ENCODE measurements at places on chromosomes 6 and 20.

DNA sequence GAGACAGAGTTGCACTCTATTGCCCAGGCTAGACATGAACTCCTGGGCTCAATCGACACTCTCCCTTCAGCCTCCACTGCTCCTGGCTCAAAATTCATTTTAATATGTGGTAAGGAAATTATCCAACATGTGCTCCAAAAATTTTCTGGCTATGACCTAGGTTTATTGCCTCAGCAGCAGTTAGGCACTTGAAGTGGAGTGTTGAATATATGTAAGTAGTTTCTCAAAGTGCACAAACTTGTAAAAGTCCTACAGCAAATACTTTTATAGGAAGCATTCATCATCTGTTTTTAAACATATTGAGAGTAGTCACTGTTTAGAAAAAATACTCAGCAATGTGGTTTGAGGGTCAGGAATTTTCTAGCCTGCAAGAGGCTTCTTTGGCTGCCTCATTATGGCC lies 13.2 kb downstream of the FILIP1 start:
- H3K4me3 ChIP-seq: no peak overlapping the region
- H3K4me1 ChIP-seq: no peaks in the 10 kb centered on the region
- DNase-seq: no peak
- peaks cover 6% of the 10 kb centered on the region for H3K27me3 ChIP-seq
- H3K27ac ChIP-seq: no peak overlapping the region

GRCh38 chr6:119205911-119206618 lies 127.6 kb upstream of the FAM184A start:
- no peak for DNase-seq
- peaks cover 15% of the 10 kb centered on the region for H3K36me3 ChIP-seq
- H3K4me3 ChIP-seq: no peak overlapping the region
- no peaks in the 10 kb centered on the region for H3K4me1 ChIP-seq
- H3K27ac ChIP-seq: no peak overlapping the region

GRCh38 chr6:34143196-34143883 lies 2.5 kb downstream of the GRM4 start:
- H3K36me3 ChIP-seq: no peaks in the 10 kb centered on the region
- no peak for DNase-seq
- peaks cover 38% of the 10 kb centered on the region for H3K4me1 ChIP-seq
- peak overlapping the region; percentile 38 for H3K4me3 ChIP-seq
- H3K27me3 ChIP-seq: peaks cover 71% of the 10 kb centered on the region

- no peak overlapping the region for H3K4me3 ChIP-seq
- H3K36me3 ChIP-seq: no peaks in the 10 kb centered on the region
- no peak for DNase-seq
- no peak overlapping the region for H3K27ac ChIP-seq
- H3K27me3 ChIP-seq: no peaks in the 10 kb centered on the region
Measured at GRCh38 chr20:5829241-5829809, 79.1 kb downstream of the SHLD1 start.

DNA sequence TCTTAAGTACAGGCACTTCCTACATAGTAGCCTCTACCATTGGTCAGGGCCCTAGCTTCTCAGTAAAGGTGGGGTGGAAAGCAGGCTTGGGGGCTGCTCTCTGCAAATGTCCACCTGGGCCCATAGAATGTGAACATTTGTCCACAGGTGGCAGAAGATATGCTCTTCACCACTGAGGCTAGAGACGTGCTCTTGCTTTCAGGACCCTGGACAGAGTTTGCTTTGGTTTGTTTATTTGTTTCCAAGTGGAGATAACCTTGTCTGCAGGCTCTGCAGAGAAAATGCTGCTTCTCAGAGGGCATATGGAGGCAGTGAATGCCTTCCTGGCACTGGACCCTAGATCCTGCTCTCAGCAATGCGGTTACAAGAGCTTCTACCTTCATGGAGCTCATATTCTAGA lies 129.0 kb downstream of the F13A1 start:
- no peaks in the 10 kb centered on the region for H3K4me1 ChIP-seq
- DNase-seq: no peak
- H3K36me3 ChIP-seq: no peaks in the 10 kb centered on the region
- H3K4me3 ChIP-seq: no peak overlapping the region
- H3K27ac ChIP-seq: no peak overlapping the region

GRCh38 chr6:155143029-155143577 lies 120.7 kb upstream of the CLDN20 start:
- no peaks in the 10 kb centered on the region for H3K27me3 ChIP-seq
- DNase-seq: no peak
- H3K4me3 ChIP-seq: peak overlapping the region; percentile 13
- H3K4me1 ChIP-seq: peaks cover 13% of the 10 kb centered on the region
- H3K27ac ChIP-seq: no peak overlapping the region

DNA sequence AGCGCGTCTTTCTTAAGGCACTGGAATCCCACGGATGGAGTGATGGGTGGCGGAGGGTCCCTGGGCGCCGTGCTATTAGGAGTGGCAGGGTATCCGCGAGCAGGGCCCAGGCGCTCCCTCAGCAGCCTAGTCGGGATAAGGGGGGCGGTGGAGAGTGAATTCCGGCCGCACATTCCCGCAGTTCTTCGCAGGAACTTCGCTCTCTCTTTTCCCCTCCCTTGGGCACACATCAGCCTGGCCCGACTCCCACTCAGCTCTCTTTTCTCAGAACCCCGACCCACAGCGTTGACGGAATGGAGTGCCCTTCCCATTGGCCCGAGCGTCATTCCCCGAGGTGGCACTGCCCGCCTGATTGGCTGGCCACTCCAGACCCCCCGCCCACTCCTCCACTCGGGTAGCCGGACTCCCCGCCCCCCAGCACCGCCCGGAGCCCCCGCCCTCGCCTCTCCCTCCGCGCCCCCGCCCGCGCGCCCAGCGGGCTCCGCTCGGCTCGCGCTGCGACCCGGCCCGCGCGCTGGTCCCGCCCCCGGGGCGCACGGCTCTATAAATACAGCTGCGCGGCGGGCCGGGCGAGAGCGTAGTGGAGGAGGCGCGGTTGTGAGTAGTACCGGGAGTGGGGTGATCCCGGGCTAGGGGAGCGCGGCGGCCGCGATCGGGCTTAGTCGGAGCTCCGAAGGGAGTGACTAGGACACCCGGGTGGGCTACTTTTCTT lies at the start of gene ID4:
TSS of gene ID4 (plus strand) at position 572 of the 712 bp plus-strand sequence. CDS start 385 bp downstream, outside the sequence.
- H3K36me3 ChIP-seq: no peaks in the 10 kb centered on the region
- H3K27me3 ChIP-seq: peaks cover 30% of the 10 kb centered on the region
- H3K27ac ChIP-seq: no peak within 1 kb of the TSS
- DNase-seq: no peak
- H3K4me3 ChIP-seq: no peak within 1 kb of the TSS

DNA sequence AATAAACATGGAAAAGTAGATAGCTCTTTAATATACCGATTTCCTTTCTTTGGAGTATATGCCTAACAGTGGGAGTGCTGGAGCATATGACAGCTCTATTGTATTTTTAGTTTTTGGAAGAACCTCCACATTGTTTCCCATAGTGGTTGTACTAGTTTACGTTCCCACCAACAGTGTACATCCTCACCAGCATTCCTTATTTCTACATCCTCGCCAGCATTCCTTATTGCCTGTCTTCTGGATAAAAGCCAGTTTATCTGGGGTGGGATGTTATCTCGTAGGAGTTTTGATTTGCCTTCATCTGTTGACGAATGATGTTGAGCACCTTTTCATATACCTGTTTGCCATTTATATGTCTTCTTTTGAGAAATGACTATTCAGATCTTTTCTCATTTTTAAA lies 2.6 kb downstream of the MICA start:
- H3K27me3 ChIP-seq: no peaks in the 10 kb centered on the region
- H3K27ac ChIP-seq: no peak overlapping the region
- H3K36me3 ChIP-seq: peaks cover 7% of the 10 kb centered on the region
- H3K4me3 ChIP-seq: no peak overlapping the region
- DNase-seq: no peak

- H3K4me3 ChIP-seq: no peak overlapping the region
- H3K27me3 ChIP-seq: no peaks in the 10 kb centered on the region
- H3K27ac ChIP-seq: no peak overlapping the region
- no peaks in the 10 kb centered on the region for H3K36me3 ChIP-seq
- no peak for DNase-seq
Measured at GRCh38 chr6:47687432-47687831, 10.9 kb upstream of the ADGRF4 start.

- no peak for DNase-seq
- H3K27ac ChIP-seq: no peak overlapping the region
- H3K4me3 ChIP-seq: no peak overlapping the region
- no peaks in the 10 kb centered on the region for H3K27me3 ChIP-seq
Measured at GRCh38 chr20:37356961-37357371, 11.0 kb downstream of the SRC start.

DNA sequence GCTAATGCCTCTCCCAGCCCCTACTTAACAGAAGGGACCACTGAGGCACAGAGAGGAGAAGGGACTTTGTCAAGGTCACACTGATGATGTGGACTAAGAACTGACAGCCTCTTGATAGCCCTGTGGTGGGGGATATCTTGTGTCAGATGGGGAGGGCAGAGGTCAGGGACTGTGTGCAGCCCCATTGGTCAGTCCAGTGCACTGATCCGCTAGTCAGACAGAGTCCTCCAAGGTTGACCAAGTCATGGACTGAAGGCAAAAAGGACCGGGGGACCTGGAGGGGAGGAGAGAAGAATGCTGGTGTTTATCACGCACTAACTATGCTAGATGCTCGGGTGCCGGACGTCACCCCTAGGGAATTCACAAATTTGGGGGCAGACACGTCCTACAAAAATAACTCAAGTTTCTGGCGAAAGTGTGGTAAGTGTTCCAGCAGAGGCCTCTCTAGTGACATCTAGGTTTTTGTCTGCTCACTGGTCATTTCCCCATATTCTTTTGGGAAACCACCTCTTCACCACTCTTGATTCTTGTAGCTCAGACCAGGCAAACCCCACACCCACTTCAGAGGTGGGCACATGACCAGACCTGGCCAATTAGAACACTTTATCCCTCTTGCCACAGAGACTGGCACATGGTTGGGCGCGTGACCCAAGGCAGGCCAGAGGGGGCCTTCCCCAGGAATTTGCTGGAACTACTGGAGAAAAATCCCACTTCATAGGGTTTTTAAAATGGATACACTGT lies 21.0 kb downstream of the TCF15 start:
- H3K4me3 ChIP-seq: no peak overlapping the region
- no peak overlapping the region for H3K27ac ChIP-seq
- no peaks in the 10 kb centered on the region for H3K36me3 ChIP-seq
- H3K4me1 ChIP-seq: no peaks in the 10 kb centered on the region
- no peaks in the 10 kb centered on the region for H3K27me3 ChIP-seq

- no peak overlapping the region for H3K27ac ChIP-seq
- H3K4me3 ChIP-seq: no peak overlapping the region
- DNase-seq: no peak
- H3K27me3 ChIP-seq: peaks cover 14% of the 10 kb centered on the region
- H3K4me1 ChIP-seq: peaks cover 31% of the 10 kb centered on the region
Measured at GRCh38 chr6:26598267-26598666, 1.5 kb downstream of the ABT1 start.

DNA sequence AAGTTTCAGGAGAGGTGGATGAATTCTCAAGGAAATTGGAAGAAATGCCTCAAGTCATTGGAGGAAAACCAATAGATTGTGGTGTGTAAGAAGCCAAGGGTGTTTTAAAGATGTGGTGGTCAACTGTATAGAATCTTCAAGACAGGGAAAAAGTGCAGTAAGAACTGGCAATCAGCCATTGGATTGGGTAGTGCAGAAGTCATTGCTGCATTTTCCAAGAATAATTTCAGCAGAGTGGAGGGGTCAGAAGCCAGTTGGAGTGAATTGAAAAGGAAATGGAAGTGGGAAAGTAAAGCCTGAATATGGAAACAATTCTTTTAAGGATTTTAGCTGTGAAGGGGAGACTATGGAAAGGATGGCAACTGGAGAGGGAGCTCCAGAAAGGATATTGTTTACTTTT lies 128.2 kb upstream of the TMEM170B start:
- no peak overlapping the region for H3K27ac ChIP-seq
- H3K27me3 ChIP-seq: no peaks in the 10 kb centered on the region
- H3K4me1 ChIP-seq: peaks cover 9% of the 10 kb centered on the region
- no peak overlapping the region for H3K4me3 ChIP-seq
- no peaks in the 10 kb centered on the region for H3K36me3 ChIP-seq

DNA sequence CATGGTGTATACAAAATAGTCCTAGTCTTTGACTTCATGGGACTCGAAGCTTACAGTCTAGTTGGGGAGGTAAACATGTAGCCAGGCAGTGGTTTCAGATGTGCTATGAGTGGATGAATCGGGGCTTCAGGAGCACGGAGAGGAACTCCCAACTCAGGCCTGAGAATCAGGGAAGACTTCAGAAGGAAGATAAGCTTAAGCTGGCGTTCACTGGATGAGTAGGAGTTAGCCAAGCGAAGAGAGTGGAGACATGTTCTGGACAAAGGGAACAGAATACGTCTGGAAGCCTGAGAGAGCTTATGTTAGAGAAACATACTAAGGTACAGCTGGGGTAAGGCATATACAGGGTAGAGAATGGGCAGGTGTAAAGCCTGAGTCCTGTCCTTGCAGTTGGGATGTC lies 8.8 kb downstream of the CARMIL1 start:
- H3K4me3 ChIP-seq: no peak overlapping the region
- no peak for DNase-seq
- no peaks in the 10 kb centered on the region for H3K36me3 ChIP-seq
- no peak overlapping the region for H3K27ac ChIP-seq

GRCh38 chr20:25437153-25437581 lies 29.7 kb downstream of the GINS1 start:
- DNase-seq: no peak
- H3K36me3 ChIP-seq: no peaks in the 10 kb centered on the region
- no peaks in the 10 kb centered on the region for H3K4me1 ChIP-seq
- H3K4me3 ChIP-seq: no peak overlapping the region
- H3K27me3 ChIP-seq: no peaks in the 10 kb centered on the region
- H3K27ac ChIP-seq: no peak overlapping the region

- no peaks in the 10 kb centered on the region for H3K36me3 ChIP-seq
- no peak overlapping the region for H3K4me3 ChIP-seq
- H3K4me1 ChIP-seq: peaks cover 2% of the 10 kb centered on the region
- no peak for DNase-seq
- no peak overlapping the region for H3K27ac ChIP-seq
Measured at GRCh38 chr6:36641543-36641942, 37.0 kb upstream of the CDKN1A start.

DNA sequence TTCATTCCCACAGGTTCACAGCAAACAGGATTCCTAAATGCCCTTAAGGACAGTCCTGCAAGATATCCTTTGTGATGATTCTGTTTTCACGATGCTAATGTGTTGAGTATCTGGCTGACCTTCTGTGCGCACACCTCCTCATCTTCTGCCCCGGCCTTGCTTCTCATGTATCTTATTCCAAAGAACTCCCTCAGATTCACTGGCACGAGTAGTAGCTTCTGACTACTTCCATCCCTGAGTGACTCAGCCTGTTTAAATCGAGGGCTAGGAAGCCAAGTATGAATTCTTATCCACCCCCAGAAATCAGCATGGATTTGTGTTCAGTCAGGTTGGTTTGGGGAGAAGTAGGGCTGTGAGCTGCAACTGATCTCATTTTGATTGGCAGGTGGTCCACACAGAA lies 190.2 kb upstream of the SNX9 start:
- DNase-seq: no peak
- no peak overlapping the region for H3K4me3 ChIP-seq
- no peaks in the 10 kb centered on the region for H3K27me3 ChIP-seq
- no peaks in the 10 kb centered on the region for H3K36me3 ChIP-seq
- no peaks in the 10 kb centered on the region for H3K4me1 ChIP-seq

GRCh38 chr6:19664878-19665612 lies 172.1 kb upstream of the ID4 start:
- no peak overlapping the region for H3K27ac ChIP-seq
- H3K4me1 ChIP-seq: no peaks in the 10 kb centered on the region
- no peak for DNase-seq
- no peaks in the 10 kb centered on the region for H3K36me3 ChIP-seq
- no peak overlapping the region for H3K4me3 ChIP-seq
